GOT3 (cell line): ENCODE measurements at places on chromosomes 12 and 14.

- no peak for DNase-seq
These were observed 78.6 kb downstream of the SLC15A5 start for GRCh38 chr12:16198884-16199283.

- DNase-seq = no peak
These were observed 1.8 kb upstream of the MYL6B start for GRCh38 chr12:56150563-56150962.

DNA sequence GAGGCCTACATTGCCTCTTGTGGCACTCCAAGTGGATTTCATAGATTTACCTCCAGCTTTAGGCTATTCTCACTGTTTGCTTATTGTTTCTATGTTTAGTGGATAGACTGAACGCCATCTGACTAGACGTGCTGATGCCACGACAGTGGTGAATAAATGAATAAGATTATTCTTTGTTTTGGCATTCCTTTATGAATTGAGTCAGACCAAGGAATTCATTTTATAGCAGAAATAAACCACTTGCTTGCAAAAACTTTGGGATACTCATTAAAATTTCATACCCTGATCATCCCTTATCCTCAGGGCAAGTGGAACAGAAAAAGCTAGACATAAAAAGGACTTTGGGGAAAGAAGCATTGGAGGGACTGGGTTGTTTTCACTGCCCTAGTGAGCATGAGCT, 71.7 kb upstream of the FERMT2 start:
- no peak for DNase-seq

GRCh38 chr12:96046543-96047228, 11.3 kb upstream of the LTA4H start:
- DNase-seq = no peak
